ENCODE measurements at places on chromosomes 12 and 14. TPM values are rescaled to one million over a fixed set of nuclear protein-coding genes. Genes with fewer than 3 reads are reported as not detected.

KLRF1 gene
- 0.18 TPM for total RNA-seq

PPP4R4 gene
- 1.7 TPM for total RNA-seq

WSCD2 gene
- total RNA-seq: not detected

EGLN3 gene
- 2.9 TPM for total RNA-seq
